AG08395 (cell line): ENCODE measurements at places on chromosomes 13 and 19.

DNA sequence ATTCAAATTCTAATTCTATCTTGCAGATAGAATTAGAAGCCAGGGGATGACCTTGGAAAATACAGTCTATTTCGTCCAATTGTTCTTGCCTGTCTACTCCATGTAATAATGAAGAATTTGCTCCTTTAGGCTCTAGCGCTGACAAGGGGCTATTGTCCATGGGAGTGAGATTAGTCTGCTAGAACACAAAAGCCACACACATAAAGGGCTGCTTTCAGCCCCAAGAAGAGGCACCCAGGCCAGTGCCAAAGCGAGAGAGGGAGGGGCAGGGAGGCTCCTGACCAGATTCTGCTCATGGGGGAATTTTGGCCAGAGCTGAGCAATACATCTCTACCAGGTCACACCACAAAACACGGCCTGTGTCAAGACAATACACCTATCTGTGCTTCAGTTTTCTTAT lies 1306.9 kb downstream of the UQCRFS1 start:
- DNase-seq = no peak

DNA sequence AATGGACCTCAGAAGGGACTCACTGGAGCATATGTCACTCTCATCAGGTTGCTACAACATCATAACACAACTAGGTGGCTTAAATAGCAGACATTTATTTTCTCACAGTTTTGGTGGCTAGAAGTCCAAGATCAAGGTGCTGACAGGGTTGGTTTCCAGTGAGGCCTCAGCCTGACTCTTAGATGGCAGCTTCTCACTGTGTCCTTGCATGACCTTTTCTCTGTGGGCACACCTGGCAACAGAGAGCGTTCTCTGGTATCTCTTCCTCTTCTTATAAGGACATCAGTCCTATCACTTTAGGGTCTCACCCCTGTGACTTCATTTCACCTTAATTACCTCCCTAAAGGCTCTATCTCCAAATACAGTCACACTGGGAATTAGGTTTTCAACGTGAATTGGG lies 74.5 kb downstream of the CYSLTR2 start:
- DNase-seq = no peak

GRCh38 chr13:65112531-65112941 lies 2117.6 kb downstream of the PCDH9 start:
- DNase-seq = peak; percentile 4

- no peak for DNase-seq
Measured at GRCh38 chr13:60229708-60230272, 66.1 kb upstream of the DIAPH3 start.

- no peak for DNase-seq
Measured at GRCh38 chr13:62040078-62040477, 624.4 kb upstream of the PCDH20 start.

DNA sequence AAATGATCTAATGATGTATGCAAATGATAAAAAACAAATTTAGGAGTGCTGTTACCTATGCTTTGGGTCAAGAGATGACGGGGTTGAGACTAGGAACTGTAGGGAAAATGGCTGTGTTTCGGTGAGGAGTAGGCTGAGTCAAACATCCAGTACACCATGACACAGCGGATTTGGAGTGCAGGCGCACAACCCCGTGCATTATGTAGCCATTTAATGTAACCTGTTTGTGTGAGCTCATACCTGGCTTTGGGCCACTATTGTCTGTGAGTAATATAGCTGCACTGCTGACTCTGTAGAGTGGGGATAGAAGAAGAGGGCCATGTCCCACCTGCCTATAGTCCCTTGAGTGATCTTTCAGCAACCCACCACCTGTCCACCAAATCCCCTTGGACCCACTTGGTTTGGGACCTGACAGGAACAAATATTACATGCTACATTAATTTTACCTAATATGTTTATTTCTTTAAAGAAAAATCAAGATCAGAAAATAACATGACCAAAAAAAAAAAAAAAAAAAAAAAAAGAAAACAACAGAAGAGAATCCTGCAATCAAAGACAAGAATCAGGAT lies 95.5 kb upstream of the KLHL1 start:
- no peak for DNase-seq
